ENCODE measurements at places on chromosomes 16 and 17.

GRCh38 chr16:76235426-76235825 lies 41.8 kb upstream of the CNTNAP4 start:
- no peak for DNase-seq

GRCh38 chr17:78117027-78117981 lies 11.3 kb downstream of the TMC6 start:
- no peak for DNase-seq

- DNase-seq = no peak
These were observed 243.3 kb downstream of the MSI2 start for GRCh38 chr17:57499648-57500049.

- no peak for DNase-seq
These were observed 1.1 kb downstream of the LASP1NB start for GRCh38 chr17:38926293-38927070.

DNA sequence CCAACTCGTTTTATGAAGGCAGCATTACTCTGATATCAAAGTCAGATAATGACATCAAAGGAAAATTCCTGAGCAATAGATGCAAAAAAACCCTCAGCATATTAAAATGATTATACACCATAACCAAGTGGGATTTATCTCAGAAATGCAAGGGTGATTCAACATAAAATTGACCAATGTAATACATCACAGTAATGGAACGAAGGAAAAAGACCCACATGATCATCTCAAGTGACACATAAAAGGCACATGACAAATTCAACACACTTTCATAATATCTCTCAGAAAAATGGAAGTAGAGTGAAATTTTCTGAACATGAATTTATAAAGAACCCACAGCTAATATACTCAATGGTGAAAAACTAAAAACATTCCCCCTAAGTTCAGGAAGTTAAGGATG lies 118.8 kb downstream of the ITFG1 start:
- DNase-seq = no peak

All from omental fat pad (tissue), 4 donors.